ENCODE measurements at places on chromosomes 3 and 15.

- peak; percentile 80 for DNase-seq
Measured at GRCh38 chr3:53269888-53270880, 14.4 kb upstream of the TKT start.

DNA sequence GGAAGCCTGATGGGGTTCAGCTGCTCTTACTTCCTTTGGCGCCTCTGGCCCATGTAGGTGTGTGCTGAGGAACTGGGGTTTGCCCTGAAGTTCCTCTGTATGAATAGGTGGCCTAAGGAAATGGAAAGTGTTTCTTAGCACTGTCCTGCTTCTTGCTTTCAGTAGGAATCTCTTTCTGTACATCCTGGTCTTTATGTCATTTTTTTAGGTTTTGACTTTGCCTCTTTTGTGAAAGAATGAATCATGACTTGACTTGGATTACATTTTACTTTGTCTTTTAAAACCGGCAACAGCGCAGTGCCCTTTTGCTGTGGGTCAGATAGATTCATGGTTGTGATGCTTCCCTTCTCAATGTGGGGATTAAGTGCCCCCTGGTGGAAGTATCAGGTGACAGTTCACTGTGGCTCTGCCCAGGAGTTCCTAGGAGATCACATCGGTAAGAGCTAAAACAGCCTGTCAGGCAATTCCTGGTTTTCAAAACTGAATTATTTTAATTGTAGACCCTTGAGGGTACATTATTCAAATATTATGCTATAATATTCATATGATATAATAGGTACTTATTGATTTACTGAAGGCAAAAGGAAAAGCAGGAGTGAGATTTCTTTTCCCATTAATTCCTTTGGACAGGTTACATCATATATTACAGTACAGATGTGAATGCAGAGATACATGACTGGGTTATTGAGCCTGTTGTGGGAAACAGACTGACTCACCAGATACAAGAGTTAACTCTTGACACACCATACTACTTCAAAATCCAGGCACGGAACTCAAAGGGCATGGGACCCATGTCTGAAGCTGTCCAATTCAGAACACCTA, 95.4 kb downstream of the HCN4 start:
- DNase-seq = peak; percentile 60

GRCh38 chr3:54535619-54536018, 392.2 kb downstream of the LRTM1 start:
- peak; percentile 6 for DNase-seq

GRCh38 chr3:123388811-123389627, 59.9 kb downstream of the ADCY5 start:
- DNase-seq = no peak

DNA sequence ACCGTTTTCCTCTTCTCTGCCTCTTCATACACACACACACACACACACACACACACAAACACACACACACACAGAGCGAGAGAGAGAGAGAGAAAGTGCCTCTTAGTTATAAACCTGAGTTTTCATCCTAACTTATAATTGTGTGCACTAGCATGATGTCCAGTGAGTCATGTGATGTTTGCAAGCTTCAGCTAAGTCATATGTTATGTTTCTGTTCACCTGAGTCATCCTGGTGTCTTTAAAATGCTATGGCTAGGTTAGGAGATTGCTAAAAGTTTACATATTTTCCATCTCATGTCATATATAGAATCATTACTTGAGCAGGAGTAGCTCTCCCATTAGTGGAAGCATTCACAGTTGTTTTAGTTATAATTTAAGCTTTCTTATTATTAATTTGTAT, 155.8 kb downstream of the EPHA6 start:
- DNase-seq = no peak

DNA sequence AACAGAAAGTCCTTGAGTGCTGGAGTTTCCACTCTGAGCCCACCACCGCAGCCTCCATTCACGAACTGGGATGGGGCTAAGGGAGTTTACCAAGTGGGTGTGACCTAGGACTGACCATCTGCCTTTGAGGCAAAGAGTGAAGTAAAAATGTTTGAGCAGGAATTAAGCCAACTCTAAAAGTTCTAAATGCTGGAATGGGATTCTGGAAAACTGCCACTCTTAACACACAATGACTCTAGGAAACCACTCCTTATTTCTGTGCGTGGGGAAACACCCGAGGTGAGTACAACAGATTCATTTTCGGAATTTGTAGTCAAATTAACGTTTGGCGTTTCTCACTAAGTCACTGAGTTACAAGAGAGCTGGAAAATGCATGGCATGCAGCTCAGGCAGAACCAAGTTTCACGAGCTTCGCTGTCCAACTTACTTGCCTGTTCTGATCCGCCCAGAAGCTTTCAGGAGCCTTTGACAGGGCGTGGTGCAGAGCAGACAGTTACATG, 31.6 kb downstream of the ISL2 start:
- no peak for DNase-seq

- DNase-seq = no peak
Measured at GRCh38 chr3:188060840-188061544, 93.0 kb upstream of the LPP start.

DNA sequence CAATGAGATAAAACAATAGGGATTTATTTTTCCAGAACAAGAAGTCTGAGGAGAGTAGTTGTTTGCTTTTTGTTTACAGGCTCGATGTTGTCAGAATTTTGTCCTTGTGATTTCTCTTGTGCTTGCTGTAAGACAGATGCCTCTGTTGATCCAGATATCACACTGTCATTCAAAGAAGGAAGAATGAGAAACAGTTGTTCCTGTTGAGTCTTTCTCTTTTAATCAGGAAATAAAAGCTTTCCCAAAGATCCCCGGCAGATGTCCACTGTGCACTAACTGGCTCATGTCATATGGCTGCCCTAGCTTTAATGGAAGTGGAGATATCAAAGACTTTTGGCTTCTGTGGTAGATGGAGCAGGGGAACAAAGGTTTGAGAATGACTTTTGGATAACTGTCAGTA, 6.8 kb downstream of the SERPINI1 start:
- no peak for DNase-seq

DNA sequence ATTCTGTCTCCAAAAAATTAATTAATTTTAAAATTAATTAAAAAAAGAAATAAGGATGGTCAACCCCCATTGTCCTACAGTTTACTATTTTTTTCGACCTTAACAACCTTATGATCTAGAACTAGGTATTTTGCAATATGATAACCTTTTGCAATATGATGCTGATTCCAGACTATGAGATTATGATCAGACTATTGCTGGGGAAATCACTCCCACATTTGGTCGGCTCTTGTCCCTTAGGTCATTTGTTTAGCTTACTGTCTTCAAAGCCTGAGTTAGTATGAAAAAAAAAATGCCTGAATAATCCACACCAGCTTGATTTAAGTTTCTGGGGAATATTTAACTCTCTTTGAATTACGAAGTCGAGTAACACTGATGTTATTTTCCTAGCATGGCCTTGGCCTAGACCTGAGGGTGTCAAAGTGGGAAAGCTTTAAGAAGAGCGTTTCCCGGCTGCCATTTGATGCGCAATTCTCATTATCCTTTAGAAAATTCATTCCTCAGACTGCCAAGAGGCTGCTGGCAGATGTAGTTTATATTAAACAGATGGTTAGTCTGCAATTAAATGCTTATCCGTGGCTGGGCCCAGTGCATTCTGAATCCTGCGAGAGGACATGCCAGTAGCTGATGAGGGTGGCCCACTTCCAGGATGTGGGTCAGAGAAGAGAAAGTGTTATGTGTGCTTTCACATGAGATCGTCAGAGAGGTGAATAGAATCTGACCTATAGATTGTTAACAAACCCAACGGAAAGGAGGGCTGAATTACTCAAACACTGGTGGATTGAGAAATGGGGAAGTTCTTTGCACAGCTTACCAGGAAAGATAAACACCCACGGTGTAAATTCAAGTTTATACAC, 496.0 kb upstream of the THBS1 start:
- no peak for DNase-seq

DNA sequence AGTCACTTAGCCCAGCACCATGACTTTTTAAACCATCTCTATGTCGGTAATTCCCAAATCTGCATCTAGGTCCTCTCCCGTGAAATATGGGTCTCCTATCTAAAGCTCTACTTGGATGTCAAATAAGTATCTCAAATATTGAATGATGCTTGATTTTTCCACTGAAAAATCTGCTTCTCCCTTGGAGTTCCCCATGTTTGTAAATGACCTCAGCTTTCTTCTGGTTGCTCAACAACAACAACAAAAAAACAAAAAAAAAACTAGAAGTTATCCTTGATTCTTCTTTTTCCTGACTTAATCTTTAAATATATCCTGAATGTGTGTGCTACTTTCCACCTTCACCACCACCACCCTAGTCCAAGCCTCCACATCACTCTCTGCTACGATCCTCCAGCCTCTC, 307.5 kb upstream of the UBE2E2 start:
- no peak for DNase-seq

- DNase-seq = no peak
Measured at GRCh38 chr3:14843321-14843720, 24.6 kb downstream of the FGD5 start.

- DNase-seq = no peak
Measured at GRCh38 chr15:50840520-50840919, 68.0 kb upstream of the AP4E1 start.

DNA sequence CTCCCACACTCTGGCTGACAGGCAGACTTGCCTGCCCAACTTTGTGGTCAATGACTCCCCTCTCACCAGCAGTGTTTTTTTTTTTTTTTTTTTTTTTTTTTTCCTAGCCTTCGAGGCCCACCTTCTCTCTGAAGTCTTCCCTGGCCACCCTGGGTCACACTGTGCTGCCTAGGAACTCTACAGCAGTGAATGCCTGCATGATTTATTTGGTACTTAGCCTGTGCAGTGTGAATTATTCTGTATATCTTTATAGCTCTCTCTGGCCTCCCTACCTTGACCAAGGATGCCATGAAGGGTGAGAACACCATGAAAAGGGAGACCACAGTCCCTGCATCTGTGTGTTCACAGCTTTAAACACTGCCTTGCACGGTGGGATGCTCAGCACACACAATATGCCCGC, 141.6 kb downstream of the CLSTN2 start:
- DNase-seq = no peak

- DNase-seq = no peak
Measured at GRCh38 chr15:73695773-73696640, 11.8 kb downstream of the CD276 start.

DNA sequence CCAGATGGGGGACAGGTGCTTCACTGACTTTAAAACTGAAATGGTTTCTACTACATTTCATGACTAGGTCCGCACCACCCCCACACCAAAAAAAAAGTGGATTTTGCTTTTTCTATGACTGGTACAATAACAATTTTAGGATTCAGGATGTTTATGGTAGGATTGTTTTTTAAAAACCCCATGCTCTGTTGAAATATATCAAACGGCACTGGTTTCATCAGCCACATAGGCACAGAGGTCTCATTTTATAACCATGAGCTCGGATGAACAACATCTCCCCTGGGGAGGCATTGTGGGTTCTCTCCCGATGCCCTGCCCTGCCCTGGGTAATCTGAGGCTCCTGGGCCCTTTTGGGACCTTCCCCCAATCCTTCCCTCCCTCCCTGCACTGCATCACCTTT, 202.7 kb upstream of the KBTBD8 start:
- no peak for DNase-seq

DNA sequence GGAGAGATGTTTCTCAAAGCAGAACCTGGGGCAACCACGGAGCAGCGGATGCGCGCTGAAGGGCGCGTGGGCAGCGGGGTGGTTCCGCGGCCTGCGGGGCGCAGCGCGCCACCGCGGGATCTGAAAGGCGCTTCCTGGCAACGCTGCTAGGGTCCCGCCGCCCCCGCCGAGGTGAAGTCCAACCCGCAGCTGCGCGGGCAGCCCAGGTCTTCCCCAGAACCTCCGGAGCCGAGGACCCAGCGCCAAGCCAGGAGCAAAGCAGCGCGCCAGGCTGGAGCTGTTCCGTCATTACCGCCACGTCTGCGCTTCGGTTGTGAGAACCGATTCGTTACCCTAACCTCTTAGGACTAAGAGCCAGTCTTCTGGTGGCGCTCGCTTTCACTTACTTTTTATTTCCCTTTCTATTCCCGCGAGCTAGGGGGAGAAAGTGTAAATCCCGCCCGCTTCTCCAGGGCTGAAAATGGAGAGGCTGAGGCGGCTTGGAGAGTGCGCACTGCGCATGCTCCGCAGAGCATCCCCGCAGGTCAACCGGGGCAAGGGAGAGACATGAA, 3.2 kb upstream of the GABRG3 start:
- DNase-seq = peak; percentile 81

DNA sequence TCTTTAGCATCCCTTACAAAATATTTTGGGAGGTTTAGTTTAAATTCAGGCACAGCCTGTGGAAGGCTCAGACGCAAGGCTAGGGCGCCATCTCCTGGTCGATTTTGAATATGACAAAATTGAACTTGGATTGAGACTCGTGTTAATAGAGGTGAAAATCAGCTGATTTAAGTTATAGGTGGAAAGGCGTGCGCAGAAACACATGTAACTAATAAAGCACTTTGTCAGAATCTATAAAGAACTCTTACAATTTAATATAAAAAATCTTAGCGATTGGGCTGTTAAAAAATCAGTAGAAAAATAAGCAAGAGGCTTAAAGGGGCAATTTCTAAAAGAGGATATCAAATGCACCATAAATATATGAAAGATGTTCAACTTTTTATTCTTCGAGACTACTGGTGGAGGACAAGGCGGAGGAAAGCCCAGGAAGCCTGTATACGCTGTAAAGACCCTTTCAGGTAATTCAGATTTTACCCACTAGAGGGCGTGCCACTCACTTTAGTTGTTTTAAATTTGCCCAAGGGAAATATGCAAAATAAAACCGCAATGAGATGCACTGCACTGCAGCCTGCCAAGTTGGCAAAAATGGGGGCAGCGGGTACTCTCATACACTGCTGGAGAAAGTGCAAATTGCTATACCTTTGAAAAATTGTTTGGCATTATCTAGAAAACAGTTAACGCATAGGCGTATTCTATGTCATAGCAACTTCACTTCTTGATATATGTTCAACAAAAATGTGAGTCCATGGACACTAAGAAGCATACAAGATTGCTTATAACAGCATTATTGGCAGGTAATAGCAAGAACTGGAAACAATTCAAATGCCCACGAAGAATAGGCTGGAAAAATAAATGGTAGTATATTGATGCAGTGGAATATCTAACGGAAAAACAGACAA, 64.7 kb downstream of the SLC30A4 start:
- peak; percentile 73 for DNase-seq

GRCh38 chr3:126850370-126851085, 132.4 kb upstream of the PLXNA1 start:
- peak; percentile 85 for DNase-seq

DNA sequence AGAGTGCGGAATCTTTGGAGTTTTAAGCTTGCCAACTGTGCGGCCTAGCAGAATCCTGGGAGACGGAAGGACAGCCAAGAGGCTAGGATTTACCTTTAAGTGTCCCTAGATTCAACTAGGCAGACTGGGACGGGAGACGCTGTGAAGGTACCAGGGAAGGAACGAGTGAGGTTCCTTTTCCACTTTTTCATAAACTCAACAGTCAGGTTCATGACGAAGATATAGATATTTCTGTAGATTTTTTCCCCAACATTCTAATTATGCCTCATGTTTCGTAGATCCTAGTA, 564 bp upstream of the GABPB1 start:
- DNase-seq = no peak

Measured in ecto neural progenitor cell (in vitro differentiated cells).